ENCODE measurements at places on chromosomes 12 and 14.

GRCh38 chr12:55724226-55724939 is 4.2 kb downstream of the RDH5 start:
- DNase-seq: no peak

DNA sequence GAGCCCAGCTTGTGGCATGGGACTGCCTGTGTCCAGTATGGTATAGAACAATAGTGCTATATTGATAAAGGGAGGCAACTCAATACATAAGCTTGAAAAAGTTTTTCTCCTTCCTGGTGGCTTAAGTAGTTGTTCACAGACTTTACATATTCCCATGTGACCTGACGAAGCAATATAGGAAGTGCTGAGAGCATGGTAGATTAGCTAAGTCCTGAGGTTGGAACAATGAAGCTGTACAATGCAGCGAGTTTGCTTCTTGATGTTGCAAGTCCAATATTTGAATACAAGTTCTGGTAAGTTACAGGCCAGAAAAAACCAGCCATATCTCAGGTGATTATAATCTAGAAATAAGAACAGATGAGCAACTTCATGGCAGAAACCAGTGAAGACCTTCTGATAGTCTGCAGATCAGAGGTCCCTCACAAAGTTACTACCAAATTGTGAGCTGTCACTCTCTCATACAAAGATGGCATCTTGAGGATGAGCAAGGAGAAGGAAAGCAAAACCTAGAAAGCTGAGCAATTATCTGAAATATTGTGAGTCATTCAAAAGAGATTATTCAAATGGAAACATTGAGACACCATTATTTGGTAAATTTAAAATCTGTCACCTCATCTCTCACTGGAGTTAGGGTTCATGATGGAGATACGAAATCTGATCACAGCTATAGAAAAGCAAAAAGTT is 72.9 kb upstream of the BTG1 start:
- DNase-seq: no peak

DNA sequence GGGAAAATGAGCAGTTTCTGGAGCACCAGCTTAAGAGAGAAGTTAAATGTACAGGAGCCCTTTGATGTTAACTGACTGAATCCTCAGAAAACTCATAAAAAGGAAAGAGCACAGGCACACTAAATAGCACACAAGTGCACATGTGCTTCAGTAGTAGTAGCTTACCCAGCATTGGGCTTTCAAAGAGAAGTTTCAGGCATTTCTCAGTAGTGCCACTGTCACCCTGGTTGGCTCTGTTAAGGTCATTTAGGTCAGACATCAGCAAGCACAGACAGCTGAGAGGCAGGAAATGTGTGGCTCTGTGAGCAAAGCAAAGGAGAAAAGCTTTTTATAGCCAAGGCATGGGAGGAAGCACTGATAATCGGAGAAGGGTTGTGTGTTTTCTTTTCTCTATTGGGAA is 96.3 kb upstream of the HIF1A start:
- DNase-seq: no peak

- DNase-seq: peak; percentile 16
Measured at GRCh38 chr12:32031109-32031508, 71.9 kb downstream of the RESF1 start.

DNA sequence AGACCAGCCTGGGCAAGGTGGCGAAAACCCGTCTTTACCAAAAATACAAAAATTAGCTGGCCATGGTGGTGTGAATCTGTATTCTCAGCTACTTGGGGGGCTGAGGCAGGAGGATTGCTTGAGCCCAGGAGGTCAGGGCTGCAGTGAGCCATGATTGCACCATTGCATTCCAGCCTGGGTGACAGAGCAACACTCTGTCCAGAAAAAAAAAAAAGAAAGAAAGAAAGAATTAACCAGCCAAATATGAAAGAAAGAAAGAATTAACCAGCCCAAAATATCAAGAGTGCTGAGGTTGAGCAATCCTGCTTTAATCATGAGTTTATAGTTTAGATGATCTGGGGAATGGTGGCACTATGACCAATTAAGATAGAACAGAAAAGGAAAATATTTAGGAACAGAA is 3.5 kb upstream of the ACTN1 start:
- no peak for DNase-seq

DNA sequence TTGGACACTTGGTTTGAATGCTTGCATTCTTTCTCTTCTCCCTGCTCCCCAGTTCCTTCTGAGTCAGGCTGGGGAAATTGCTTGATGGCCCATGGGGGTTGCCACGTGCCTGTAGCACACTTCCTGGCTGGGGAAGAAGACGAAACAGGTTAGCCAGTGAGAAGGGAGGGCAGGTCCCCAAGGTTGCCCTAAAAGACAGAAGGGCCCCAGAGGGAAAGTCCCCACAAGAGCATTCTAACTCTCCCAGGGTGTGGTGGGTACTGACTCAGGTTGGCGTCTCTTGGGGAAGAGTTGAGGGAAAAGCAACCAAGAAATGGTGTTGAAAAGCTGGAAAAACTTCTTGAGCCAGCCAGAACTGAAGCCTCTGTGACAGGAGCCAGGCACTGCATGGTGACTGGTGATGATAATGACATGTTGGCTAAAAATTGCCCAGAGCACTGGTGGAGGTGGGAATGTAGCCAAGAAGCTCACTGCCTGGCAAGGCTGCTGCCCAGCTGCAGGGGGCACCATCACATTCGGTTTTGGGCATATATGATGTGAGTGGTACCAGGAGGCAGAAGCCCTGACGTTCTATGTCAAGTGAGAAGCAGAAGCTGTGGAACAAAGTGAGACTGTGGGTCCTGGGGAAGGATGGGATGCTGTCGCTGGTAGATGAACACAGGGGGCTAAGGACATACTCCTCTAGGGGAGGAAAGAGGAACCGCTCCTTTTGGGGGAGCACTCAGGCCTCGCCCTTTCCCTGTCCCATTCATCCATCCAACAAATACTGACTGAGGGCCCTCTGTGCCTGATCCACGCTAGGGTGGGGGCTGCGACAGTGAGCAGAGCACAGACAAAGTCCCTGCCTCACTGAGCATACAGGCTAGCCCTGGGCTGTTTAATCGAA is 8.1 kb upstream of the RABGGTA start:
- no peak for DNase-seq

DNA sequence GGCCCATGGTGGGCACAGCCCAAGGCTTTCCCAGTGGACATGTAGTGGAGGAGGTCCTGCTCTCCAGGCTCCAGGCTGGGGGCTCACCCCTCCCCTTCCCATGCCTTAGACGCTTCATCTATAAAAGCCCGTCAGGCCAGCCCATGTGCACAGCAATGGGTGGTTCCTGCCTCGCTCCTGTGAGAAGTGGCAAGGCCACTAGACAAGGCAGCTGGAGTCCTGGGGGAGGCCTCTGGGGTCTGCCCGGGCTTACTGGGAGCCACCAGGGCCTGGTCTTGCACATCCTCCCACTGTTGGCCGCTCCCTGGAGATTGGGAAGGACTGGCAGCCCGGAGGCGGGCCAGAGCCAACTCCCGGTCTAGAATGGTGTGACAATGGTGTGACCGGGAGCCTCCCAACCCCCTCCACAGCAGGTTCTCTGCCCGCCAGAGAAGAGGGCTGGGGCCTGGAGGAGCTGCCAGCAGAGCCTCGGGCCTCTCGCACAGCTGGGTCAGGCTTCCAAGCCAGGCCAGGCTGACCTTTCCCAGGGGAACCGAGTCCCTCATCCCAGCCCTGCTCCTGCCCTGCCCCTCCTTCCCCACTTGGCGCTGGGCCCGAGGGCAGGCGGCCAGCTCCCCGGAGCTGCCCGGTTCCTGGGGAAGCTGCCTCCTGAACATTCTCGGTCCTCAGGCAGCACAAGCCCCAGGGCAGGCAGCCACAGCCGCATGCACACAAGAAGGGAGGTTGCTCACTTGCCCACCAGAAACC is 97.9 kb downstream of the RFLNA start:
- DNase-seq: peak; percentile 87

DNA sequence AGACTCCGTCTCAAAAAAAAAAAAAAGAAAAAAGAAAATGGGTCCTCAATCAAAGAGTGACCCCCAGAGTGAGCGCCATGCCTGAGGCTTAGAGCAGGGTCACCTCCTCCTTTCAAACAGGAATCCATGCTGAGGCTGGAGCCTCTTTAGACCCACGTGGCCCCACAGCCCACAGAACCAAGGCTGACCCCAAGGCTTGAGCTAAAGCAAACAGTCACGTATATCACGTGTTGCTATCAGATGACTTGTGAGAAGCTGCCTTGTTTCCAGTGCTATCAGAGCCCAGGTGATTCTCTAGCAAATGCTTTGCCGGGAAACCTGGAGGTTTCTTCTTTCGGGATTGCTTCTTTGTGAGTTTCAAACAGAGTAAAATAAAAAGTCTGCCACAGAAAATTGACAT is 31.7 kb upstream of the DYNC1H1 start:
- no peak for DNase-seq

DNA sequence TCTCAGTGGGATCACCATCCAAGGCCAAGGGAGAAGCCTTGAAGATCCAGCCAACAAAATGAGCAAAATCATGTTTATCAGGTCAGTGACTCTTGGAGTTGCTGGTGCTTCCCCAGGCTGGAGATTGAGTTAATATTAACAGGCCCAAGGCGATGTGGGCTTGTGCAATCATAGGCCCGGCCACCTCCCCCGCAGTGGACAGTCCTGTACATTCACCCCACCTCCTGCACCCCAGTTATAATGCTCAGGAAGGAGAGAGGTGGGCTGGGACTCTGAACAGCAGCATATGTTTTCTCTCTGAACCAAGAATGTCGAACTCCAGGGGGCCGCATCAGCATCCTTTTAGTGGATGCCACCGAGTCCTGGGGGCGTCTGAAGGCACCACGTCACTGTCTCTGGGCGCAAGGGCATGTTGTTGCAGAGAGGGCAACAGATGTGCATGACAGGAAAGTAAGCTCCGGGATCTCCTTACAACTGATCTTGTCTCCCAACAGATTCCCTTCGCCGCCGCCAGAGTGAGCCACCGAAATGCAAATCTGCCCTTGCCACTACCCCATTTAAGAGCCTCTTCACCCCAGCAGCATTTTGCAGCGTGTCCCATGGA is 32.2 kb upstream of the SERPINA6 start:
- no peak for DNase-seq

Measured in A172 (cell line).